ENCODE measurements at places on chromosomes 2 and 18.

GRCh38 chr2:75614162-75614651, 32.4 kb upstream of the MRPL19 start:
- DNase-seq = no peak

DNA sequence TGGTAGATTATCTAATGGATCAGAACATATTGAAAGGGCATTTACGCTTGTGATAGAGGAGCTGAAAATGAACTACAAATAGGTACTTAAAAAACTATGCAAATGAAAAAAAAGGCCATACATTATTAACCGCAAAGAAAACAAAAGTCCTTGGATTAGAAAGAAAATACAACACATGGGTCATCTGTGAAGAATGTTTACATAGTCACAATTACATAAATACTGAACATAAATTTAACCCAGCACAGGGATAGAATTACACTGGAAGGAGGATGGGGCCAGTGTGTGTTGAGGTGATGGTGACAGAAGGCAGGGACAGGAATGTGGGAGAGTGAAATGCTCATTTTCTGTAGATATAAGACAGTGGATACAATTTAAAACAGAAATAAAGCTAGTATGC, 6.6 kb downstream of the NTSR2 start:
- DNase-seq = no peak

- no peak for DNase-seq
Measured at GRCh38 chr2:226660526-226660925, 139.1 kb downstream of the IRS1 start.

- DNase-seq = no peak
Measured at GRCh38 chr18:79552696-79553095, 126.9 kb upstream of the CTDP1 start.

DNA sequence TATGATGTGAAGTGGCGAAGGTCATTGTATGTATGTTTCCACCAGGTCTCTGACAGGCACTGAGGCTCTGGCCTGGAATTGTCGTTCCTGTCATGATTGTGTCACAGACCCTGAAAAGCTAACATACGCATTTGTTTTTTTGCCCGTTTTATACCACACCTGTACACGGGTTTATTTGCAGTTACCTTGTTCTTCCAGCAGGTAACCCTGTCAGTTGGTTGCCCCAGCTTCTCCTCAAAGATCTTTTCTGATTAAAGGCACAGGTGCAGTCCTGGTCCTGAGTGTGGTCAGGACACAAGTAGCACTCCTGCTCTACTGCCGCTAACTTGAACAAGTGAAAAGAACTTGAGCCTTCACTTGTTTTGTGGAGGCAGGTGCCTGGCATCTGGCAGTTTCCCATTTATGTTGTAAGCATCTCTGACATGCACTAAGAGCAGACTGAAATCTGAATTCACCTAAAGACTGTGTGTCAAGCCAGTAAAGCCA, 19.9 kb downstream of the CD8A start:
- DNase-seq = no peak

GRCh38 chr18:56294484-56295183, 343.8 kb downstream of the TXNL1 start:
- DNase-seq = no peak

DNA sequence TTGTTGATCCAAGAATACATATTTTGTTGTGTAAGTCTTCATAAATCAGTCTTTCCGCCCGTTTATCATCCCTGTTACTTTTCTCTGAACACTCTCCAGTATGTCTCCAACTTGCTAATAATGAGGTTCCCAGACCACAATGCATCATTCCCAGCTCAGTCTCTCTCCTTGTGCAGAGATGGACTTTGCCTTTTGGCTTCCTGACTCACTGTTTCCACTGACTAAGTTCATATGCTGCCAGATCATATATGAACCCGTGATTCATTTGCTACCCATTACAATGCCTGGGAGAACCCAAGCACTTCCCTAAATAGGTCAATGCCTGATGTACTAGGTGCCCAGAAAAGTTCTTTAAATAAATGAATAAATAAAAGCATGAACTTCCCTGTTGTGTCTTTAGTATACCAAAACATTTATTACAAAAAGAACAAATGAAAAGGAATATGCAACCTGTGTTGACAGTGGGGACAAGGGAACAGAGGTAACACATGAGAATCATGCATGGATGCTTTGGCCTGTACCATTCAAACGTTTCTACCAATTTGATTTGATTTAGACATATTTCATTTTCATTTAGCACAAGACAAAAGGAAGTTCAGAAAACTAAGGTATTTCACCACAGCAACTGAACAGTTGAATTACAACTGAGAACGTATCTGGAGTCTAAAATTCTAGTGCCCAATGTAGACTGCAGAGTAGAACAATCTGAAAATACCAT, 215.4 kb upstream of the HNRNPA3 start:
- DNase-seq = no peak

DNA sequence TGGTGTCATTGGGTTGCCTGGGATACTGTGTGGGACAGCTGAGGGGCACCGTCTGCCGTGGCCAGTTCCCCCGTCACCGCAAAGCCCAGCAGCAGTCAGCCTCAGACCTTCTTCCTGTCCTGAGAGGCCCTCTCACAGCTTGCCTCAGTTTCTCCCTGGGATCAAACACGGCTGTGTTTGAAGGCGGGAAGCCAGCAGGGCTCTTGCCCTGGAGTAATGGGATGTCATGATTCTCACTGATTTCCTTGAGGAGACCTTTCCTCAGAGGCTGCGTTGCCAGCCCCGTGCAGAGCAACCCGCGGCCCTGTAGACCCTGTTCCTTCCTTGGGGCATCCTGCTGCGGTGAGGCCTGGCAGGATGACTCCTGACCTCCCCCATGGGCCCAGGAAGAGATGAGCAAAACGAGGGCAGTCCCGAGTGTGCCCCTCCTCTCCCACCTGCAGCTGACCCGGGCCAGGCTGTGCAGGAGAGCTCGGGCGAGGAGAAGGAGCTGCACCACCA, 13.9 kb upstream of the NFATC1 start:
- no peak for DNase-seq
